ENCODE measurements at places on chromosomes 6 and 20. TPM values are rescaled to one million over a fixed set of nuclear protein-coding genes. Genes with fewer than 3 reads are reported as not detected.

The CRYBG1 gene
- 3.4 TPM for polyA plus RNA-seq

The CST5 gene
- polyA plus RNA-seq = not detected

The ADGRB3 gene
- polyA plus RNA-seq = 1.3 TPM

The WFDC5 gene
- polyA plus RNA-seq = 3.6 TPM

The NR2E1 gene
- 0.08 TPM for polyA plus RNA-seq

The SRSF6 gene
- 104 TPM for polyA plus RNA-seq

The ZNF311 gene
- not detected for polyA plus RNA-seq

The DEFB112 gene
- not detected for polyA plus RNA-seq

- DNase-seq = peak; percentile 67
Measured at GRCh38 chr6:84428300-84428907, 201.0 kb upstream of the CEP162 start.

- peak; percentile 7 for DNase-seq
Measured at GRCh38 chr6:71651636-71652035, 234.7 kb upstream of the RIMS1 start.

- DNase-seq = no peak
Measured at GRCh38 chr20:62294516-62294915, 8.3 kb upstream of the ADRM1 start.

DNA sequence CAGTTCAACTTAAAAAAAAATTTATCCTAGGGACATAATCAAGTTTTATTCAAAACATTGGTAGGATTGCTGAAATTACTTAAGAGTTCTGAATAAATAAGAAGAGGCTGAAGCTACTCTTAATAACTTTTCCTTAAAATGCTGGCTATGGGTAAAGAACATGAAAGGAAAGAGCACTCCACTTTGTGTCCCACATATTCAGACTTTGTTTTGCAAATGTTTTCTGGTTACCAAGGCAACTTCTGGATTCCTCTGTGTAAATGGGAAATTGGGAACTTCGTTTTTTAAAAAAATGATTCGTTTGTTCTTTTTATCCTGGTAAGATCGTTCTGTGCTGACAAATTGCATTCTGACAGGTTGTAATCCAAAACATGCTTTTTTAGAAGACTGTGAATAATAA lies 115.0 kb downstream of the KIF6 start:
- peak; percentile 88 for DNase-seq

DNA sequence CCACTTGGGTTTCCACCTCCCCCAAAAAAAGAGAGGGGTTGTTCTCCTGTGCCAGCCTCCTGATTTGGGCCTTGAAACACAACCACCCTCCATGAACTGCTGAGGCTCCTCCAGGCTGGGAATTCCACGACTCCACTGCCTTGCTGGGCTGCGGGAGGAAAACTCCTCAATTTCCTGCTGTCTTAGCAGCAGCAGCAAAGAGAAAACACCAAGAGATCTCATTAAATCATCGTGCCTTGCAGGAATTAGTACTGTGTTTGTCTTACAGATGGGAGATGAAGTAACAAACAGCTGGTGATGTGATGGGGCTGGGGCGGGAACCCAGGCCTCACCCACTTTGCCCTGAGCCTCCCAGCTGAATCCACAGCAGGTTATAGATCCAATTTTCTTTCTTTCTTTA lies 29.0 kb downstream of the BPIFB1 start:
- no peak for DNase-seq

- DNase-seq = peak; percentile 90
Measured at GRCh38 chr6:4664117-4664626, 112.0 kb upstream of the CDYL start.

- no peak for DNase-seq
Measured at GRCh38 chr6:102553214-102553613, 1159.7 kb downstream of the GRIK2 start.

- DNase-seq = no peak
Measured at GRCh38 chr6:13280254-13280653, 48.1 kb downstream of the TBC1D7 start.

DNA sequence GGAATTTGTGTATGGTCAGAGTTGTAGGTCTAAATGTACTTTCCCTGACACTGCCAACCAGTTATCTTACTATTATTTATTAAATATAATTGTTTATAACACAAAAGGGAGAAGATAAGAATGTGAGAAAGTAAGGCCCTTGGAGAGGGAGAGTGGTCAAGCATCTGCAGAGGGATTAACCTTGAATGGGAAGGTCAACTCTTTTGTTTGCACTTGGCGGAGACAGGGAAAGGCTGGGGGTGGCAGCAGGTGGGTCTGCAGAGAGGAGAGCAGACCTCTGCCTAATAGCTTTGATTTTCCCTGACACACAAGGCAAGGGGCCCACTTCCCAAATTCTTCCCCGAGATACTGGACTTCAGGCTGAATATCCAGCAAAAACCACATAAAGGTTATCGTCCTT lies 4.2 kb downstream of the LRP11 start:
- DNase-seq = no peak

- no peak for DNase-seq
Measured at GRCh38 chr20:34977365-34978091, 21.9 kb downstream of the MYH7B start.

DNA sequence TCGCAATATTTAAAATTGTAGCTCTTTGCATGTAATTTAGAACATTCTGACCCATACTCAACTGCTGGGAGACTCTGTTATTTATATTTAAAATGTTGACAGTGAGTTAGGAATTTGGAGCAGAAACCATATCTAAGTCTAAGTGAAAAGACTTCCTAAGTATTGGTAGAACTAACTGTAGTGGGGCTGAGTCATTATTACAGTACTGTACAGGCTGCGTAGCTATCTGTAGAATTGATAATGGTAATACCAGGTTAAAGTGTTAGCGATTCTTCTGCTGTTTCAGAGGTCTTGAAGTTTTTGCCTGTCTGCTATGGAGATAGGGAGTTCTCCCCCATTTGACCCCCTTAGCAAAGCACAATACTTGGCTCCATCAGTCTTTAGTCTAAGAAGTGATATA lies 3.6 kb downstream of the TOP1 start:
- no peak for DNase-seq

DNA sequence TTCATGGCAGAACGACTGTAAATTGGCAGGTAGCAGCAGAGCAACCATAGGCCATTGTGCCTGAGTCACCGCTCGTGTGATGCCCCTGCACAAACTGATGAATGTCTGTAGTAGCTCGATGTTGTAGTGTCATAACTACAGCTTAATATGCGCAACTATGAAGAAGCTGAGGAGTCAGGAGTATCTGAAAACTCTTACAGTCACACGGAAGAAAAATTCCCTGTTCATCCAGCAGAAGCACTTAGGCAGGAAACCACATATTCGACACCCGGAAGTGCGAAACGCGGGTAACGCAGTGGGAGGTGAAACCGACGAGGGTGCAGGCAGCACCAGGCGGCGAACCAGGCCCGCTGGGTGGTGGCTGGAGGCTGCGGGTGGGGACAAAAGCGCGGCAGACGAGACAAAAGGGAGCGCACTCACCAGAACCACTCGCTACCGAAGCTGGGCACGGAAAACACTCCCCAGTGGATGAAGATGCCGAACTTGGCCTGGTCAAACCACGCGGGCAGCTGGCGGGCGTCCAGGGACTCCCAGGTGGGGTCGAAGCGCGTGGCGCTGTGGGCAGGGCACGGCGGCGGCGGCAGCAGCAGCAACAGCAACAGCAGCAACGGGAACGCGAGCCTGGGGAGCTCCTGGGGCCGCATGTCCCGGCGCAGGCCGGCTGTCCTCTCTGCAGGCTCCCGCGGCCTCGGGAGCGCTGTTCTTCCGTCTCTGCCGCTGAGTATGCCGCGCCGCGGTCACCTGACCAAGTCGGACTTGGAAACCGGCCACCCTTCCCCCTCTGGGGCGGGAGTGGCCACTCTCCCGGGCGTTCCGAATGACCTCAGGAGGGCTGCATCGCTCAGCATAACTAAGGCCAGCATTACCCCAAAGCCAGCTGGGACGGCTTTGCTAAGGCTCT lies at the start of gene FUCA2:
Gene FUCA2 (minus strand): TSS at position 730 of the 901 bp plus-strand sequence. CDS start 86 bp downstream, at position 644.
- peak; percentile 83 for DNase-seq

- no peak for DNase-seq
Measured at GRCh38 chr20:49539481-49540231, 28.3 kb downstream of the PTGIS start.

- no peak for DNase-seq
Measured at GRCh38 chr20:46963758-46964617, 69.3 kb downstream of the EYA2 start.

Measured in muscle of arm (tissue), 14 donors.